Stimulated activated CD8-positive, alpha-beta memory T cell treated with anti-CD3 and anti-CD28 coated beads, Interleukin-2, amount 100 ng/mL, for 1 hour (primary cell): ENCODE measurements at places on chromosomes 5 and 9.

DNA sequence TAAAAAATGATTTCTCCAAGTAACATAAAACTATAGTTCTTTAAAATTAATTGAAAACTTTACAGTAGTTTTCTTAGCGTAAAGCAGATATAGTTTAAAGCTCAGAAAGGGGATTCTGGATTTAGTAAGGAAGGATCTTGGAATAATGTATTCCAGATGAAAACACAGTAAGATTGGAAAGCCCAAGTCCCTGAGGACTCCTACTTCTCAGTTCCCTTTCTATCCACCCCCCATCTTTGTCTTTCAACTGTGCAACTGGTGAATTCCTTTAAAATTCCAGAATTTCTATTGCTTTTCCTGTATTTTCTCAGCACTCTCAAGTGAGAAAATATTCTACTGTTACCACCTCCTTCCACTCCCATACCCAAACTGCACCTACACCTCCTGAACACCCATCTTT is 184.5 kb upstream of the FBN2 start:
- no peak for DNase-seq

DNA sequence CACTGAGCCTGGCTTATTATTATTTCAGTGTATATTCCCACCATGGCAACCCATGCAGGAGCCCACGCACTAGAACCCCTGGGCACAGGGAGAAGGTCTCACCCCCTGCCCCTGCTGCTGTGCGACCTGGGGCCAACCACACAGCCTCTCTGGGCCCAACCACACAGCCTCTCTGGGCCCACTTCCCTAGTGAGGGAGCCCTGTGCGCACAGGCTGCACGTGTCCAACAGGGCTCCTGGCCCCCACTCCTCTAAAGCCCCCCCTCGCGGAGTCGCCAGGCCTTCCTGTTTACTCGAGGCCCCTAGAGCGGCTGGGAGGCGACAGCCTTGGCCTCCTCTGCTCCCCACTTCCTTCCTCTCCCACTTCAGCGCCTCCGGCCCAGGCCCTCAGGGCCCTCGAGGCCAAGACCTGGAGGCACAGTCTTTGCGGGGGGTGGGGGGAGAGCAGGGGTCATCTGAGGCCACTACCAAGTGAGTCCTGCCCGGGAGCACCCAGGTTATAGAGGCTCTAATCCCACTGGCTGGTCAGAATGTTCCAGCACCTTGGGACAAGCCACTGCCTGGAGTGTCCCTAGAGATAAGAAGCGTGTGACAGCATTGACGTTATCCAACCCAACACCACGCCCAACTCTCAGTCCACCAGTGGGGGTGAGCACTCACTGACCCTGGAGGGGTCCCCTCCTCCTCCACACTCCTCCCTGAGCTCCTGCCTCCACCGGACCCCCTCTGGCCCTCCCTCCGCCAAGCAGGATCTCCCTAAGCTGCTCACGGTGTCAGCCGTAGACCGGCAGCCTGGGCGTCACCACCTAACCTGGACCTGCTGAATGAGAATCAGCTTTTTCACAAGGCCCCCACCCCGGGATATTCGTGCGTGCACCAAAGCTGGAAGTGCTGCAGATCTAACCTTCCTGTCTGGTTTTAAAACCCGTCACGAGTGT is 7.9 kb upstream of the ENG start:
- DNase-seq = peak; percentile 19

GRCh38 chr9:14148501-14149103 is 165.3 kb downstream of the NFIB start:
- DNase-seq = no peak

DNA sequence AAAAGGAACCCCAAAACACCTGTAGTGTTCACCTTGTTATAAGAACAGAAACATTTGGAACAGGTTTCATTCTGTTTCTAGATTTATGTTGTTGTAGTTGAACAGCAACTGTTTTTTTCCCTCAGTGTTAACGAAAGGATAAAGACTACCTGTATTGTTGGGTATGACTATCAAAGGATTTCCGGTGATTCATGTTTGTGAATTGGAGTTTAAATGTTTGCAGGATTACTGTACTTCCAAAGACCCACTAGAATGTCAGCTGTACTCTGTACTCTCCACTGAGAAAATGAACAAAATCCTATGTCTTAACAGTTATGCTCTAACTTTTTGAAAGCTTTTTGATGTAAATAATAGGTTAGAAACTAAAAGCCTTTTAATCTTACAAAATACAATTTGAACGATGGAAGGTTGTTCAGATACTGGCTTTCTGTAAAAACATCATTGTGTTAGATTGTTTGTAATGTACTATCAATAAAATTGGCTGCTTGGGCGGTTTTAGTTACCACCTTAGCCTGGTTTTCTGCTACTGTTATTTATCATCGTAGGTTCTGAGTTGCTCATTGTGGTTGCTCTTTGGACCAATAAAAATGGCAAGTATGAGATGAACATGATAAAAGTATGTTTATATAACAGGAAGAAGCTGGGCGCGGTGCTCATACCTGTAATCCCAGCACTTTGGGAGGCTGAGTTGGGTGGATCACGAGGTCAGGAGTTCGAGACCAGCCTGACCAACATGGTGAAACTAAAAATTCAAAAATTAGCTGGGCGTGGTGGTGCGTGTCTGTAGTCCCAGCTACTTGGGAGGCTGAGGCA is 44.1 kb downstream of the DCP2 start:
- DNase-seq = no peak

DNA sequence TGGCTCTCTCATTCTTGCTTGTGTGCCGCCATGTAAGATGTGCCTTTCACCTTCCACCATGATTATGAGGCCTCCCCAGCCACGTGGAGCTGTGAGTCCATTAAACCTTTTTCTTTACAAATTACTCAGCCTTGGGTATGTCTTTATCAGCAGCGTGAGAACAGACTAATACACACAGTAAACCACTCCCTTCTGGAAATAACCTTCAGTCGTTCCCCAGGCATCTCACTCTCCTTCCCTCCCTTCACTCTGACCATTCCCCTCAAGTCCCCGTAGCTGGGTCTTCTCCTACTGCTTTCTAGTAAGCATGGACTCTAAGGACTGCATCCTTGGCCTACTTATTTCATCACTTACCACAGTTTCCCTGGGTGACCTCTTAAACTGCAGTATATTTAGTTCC is 493.9 kb downstream of the CCDC171 start:
- no peak for DNase-seq

- no peak for DNase-seq
Measured at GRCh38 chr9:14445946-14446345, 132.0 kb upstream of the NFIB start.

GRCh38 chr9:136829981-136830885 is 12.0 kb upstream of the AJM1 start:
- DNase-seq = no peak

DNA sequence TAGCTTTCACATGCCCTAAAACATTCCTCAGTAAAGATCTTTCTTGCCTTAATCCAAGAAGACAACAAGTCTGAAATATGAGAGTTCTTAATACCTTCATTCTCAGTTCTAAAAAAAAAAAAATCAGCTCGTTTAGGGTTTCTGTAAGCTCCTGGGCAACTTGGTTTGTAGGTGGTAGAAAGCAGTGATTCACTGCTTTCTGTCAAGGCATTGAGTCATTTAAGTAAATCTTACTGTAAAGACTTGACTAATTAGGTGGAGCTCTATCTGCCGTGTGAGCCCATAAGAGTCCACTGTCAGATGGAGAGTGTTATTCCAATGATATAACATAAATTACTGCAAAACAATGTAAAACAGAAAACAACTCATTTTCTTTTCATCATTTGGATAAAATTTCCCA is 56.1 kb upstream of the MAST4 start:
- DNase-seq = no peak

GRCh38 chr5:54895816-54896341 is 89.5 kb downstream of the ESM1 start:
- DNase-seq = no peak

DNA sequence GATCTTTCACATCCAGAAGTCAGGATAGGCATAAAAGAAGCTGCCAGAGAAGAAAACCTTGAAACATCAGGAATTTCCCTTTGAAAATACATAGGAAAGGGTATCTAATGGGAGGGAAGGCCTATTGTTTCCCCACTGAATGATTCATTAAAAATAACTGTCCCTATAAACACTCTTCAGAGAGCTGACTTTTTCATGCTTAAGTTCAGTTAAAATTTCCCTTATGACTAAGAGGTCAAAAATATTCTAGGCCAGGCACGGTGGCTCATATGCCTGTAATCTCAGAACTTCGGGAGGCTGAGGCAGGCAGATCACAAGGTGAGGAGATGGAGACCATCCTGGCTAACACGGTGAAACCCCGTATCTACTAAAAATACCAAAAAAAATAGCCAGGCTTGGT is 499.5 kb downstream of the ENC1 start:
- no peak for DNase-seq

- no peak for DNase-seq
Measured at GRCh38 chr5:82164977-82165713, 113.0 kb downstream of the RPS23 start.

DNA sequence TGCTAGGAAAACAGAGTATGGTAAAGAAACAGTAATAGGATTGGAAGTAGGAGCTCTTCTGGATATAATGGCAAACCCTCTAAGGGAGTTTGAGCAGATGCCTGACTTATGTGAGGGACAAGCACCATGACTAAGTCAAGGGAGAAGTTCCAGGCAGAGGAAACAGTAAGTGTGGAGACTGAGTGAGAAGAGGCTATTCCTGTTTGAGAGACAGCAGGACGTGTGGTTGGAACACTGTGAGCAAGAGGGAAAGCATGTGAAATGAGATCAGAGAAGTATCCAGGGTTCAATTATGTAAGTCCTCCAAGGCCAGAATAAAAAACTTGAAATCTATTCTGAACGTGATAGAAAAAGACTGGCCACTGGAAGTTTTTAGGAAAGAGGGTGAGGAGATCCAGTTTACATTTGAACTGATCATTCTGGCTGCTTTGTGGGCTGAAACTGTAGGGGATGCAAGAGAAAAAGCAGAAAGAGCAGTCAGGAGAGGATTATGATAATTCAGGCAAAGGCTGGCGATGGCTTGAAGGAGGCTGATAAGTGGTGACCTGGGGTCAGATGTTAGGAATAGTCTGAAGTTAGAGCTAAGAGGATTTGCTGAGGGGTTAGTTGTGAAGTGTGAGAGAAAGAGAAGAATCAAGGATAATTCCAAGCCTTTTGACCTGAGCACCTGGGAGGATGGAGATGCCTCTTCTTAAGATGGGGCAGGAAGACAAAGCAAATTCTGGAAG is 19.2 kb downstream of the DMAC1 start:
- DNase-seq = no peak

- DNase-seq = no peak
Measured at GRCh38 chr9:92095236-92095635, 20.0 kb downstream of the SPTLC1 start.

DNA sequence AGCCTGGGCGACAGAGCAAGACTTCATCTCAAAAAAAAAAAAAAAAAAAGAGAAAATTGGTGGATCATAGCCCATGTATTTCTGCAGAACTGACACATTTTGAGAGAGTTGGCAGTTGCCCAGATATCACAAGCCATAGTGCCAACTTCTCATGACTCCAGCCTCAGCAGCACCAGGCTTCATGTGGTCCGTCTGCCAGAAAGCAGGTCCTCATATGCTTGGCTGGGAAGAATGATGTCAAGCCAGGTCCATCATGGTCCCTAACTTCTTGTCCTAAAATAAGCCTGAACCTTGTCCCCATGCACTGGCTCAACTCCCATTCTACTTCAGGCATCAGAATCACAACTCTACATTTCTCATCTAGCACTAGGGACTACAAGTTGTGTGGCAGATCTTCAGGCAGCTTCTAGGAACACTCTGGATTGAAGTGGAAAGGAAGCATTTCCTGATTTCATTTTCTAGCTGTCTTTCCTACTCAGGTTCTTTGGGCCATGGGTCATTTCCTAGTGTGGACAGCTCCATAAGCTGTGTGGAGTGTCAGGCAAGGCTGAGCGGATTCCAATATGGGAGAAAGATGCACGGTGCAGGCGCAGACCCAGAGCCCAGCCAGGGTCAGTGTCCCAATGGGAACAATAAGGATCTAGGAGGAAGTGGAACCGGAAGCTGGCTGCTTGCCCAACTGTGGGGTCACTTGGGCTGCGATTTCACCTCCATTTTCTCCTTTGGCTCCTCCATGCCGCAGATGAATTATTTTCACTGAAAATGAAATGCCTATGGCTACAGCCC is 90.1 kb downstream of the LMNB1 start:
- no peak for DNase-seq

DNA sequence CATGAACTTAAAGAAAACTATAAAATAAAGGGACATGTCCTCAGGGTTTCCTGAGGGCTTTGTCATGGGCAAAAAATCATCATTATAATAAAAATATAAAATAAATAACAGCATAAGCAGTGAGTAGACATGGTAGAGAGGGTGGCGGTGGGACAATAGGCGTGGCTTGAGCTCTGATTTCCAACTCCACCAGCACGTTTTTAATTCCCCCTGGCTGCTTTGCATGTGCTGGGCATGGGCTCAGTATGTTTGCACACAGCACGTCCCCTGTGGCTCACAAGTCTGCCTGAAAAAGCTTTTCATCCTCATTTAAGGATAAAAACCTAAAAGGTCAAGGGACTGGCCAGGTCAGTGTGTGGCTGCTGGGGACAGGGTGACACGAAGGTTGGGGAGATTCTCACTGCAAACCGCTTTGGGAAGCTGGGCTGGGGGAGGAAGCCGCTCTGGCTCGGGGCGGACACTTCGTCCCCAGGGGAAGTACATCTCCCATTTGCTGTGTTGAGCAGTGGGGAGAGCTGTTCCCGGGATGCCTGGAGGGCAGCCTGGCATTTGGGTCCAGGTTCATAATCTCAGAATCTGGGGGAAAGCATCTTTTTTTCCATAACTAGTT is 32.6 kb downstream of the NKX2-5 start:
- no peak for DNase-seq

- no peak for DNase-seq
Measured at GRCh38 chr5:25009063-25009462, 364.3 kb upstream of the CDH10 start.

GRCh38 chr5:55372130-55372925 is 64.5 kb downstream of the MTREX start:
- DNase-seq = no peak

- DNase-seq = no peak
Measured at GRCh38 chr9:134066526-134066912, 1.3 kb downstream of the BRD3 start.

GRCh38 chr5:103866169-103866568 is 303.6 kb upstream of the NUDT12 start:
- no peak for DNase-seq

- no peak for DNase-seq
Measured at GRCh38 chr5:150054569-150054968, 31.8 kb downstream of the CSF1R start.

DNA sequence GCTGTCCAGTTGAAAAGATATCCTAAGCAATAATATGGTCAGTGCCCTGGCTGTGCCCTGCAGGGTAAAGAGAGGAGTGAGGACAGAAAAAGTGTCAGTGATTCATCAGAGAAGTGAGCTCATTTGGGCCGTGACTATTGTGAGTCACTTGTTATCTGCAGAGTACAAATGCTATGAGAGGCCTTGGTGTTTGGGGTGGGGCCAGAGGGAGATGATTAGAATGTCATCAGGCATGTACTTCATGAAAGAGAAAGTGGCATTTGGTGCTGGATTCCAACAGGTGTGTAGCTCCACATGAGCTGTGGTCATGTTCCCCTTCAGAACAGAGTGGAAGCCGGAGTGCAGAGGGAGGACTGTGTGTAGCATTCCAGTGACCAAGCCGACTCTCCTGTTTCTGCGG is 174.1 kb downstream of the KDM4C start:
- DNase-seq = no peak

- no peak for DNase-seq
Measured at GRCh38 chr5:102718819-102719218, 36.3 kb upstream of the PAM start.

GRCh38 chr9:104247899-104248460 is 153.9 kb downstream of the SMC2 start:
- no peak for DNase-seq

GRCh38 chr5:127685662-127686061 is 17.5 kb upstream of the CCDC192 start:
- no peak for DNase-seq
